Esophagus mucosa (tissue), 1 donor: ENCODE measurements at places on chromosomes 13 and 19. TPM values are rescaled to one million over a fixed set of nuclear protein-coding genes. Genes with fewer than 3 reads are reported as not detected.

Gene DMKN
- 406 TPM for total RNA-seq

DNA sequence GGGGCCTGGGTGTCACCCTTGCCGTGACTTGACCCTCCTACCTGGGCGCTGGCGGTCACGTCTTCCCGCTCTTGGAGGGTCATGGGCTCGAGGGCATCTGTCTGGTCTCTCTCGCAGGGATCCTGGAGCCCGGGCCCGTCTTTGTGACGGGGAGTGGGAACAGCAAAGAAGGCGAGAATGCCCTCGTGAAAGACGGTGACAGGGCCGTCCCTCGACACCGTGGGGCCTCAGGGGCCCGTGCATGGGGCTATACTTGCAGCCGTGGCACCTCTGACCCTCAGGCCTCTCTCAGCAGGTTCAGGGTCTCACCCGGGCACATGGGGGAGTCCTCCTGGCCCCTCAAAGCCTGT is 20.9 kb upstream of the MATK start:
- no peak for ATAC-seq

- ATAC-seq: no peak
These were observed 24.2 kb upstream of the C13orf46 start for GRCh38 chr13:113997845-113998751.

Gene MAP2K7
- 15.4 TPM for total RNA-seq
